ENCODE measurements at places on chromosomes 13 and 19. TPM values are rescaled to one million over a fixed set of nuclear protein-coding genes. Genes with fewer than 3 reads are reported as not detected.

GRCh38 chr13:73781384-73781783 lies 352.8 kb downstream of the KLF12 start:
- no peak overlapping the region for H3K4me3 ChIP-seq
- H3K36me3 ChIP-seq, result no peaks in the 10 kb centered on the region
- no peaks in the 10 kb centered on the region for H3K27me3 ChIP-seq
- H3K27ac ChIP-seq, result no peak overlapping the region

- no peak overlapping the region for H3K27ac ChIP-seq
- H3K4me1 ChIP-seq, result no peaks in the 10 kb centered on the region
- H3K4me3 ChIP-seq, result no peak overlapping the region
- H3K27me3 ChIP-seq, result no peaks in the 10 kb centered on the region
- DNase-seq, result no peak
- no peaks in the 10 kb centered on the region for H3K36me3 ChIP-seq
These were observed 36.4 kb downstream of the TEX26 start for GRCh38 chr13:30968846-30969245.

- no peaks in the 10 kb centered on the region for H3K4me1 ChIP-seq
- H3K27me3 ChIP-seq, result no peaks in the 10 kb centered on the region
- H3K27ac ChIP-seq, result no peak overlapping the region
- H3K4me3 ChIP-seq, result no peak overlapping the region
These were observed 33.9 kb upstream of the CEACAM21 start for GRCh38 chr19:41541990-41542584.

GRCh38 chr19:39411081-39411831 lies 1.2 kb upstream of the PLEKHG2 start:
- H3K4me3 ChIP-seq, result peak overlapping the region; percentile 96
- H3K4me1 ChIP-seq, result peaks cover 20% of the 10 kb centered on the region
- no peak for DNase-seq

Gene TEX29
- total RNA-seq, result not detected

- no peak for DNase-seq
- H3K36me3 ChIP-seq, result no peaks in the 10 kb centered on the region
- no peaks in the 10 kb centered on the region for H3K27me3 ChIP-seq
These were observed 799 bp upstream of the C1QTNF9B start for GRCh38 chr13:23898101-23898500.

DNA sequence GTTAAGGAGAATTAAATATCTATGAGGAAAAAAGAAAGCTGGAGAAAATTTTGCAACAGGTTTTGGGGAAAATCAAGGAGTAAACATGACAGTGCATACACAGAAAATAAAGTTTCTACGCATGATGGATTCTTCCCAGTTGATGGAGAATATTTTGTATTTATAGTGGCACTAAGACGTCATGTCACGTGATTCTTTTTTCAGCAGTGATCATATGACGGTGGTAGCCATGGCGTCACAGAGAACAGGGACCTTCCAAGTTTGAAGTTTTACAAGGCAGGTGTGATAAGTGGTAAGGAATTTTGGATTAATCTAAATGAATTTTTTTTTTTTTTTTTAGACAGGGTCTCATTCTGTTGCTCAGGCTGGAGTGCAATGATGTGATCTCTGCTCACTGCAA lies 8.5 kb downstream of the MBD3L1 start:
- H3K27me3 ChIP-seq, result no peaks in the 10 kb centered on the region
- no peaks in the 10 kb centered on the region for H3K4me1 ChIP-seq
- no peak overlapping the region for H3K4me3 ChIP-seq
